ENCODE measurements at places on chromosomes 16 and 17.

- DNase-seq = peak; percentile 28
Measured at GRCh38 chr17:48054238-48055185, 6.4 kb downstream of the NFE2L1 start.

DNA sequence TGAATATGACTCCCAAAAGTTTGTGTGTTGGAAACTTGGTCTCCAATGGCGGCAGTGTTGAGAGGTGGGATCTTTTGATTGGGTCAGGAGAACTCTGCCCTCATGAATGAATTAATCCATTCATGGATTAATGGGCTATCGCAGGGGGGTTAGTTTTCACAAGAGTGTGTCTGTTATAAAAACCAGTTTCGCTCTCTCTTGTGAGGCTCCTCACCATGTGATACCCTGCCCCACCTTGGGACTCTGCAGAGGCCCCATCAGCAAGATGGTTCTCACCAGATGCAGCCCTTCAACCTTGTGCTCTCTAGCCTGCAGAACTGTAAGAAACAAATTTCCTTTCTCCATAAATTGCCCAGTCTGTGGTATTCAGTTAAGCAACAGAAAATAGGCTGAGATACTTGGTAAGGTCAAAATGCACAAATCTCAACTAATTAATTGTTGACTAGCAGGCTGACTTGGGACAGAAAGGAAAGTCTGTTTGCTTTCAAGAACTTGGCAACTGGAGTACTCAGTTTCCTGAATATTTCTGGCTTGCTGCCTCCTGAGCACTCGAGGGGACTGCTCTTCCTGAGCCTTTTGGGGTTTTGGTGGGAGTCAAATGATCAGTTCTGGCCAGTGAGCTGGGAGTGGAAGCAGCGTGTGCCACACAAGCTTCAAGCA, 13.8 kb upstream of the CCL17 start:
- no peak for DNase-seq

DNA sequence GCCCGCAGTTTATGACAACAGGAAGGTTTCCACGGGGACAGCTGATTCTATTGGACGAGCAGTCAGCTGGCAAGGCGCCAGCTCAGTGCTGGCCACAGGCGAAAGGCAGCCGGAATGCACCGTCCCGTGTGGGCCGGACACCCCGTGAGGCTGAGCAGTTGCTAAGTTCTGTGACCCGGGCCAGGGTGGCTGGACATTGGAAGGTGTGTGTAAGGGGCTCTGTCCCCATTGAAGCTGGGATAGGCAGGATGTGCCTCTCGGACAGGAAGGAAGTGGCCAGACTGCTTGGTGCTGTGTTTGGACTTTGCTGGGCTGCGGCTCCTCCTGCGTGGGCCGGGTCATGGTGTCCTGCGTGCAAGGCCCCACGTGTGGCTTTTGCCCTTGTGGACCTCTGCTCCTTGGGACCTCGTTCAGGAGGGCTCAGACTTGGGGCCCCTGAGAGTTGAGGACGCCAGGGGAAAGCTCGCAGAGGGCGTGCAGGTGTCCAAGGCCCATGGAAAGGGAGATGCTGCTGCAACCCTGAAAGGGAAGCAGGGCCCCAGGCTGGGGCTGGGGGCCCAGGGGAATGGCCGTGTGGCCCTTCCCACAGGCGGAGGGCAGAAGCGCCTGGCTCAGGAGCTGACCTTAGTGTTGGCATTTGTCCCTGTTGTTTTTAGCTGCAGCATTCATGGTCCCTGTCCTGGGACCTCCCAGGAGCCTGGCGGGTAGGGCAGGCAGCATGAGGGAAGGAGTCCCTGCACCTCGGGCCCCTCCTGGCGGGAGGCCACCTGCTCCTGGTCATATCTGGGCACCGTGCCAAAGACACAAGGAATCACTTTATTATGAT, 10.0 kb downstream of the BAIAP2 start:
- no peak for DNase-seq

DNA sequence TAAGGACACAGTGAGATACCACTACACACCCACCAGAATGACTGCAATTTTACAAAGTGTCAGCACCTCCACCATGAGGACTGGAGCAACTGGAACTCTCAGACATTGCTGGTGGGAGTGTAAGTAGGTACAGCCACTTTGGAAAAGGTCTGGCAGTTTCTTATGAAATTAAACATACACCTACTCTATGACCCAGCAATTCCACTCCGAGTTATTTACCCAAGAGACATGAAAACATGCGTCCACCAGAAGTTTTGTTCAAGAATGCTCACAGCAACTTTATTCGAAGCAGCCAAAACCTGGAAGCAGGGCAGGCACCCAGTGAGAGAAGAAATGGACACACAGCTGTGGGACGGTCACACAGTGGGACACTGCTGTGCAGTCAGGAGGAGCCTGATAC, 384.0 kb downstream of the SOX9 start:
- DNase-seq = no peak

- DNase-seq = no peak
Measured at GRCh38 chr16:49675413-49675812, 180.5 kb downstream of the ZNF423 start.
